Skin of body (tissue), 3 donors: ENCODE measurements at places on chromosomes 7 and 10. TPM values are rescaled to one million over a fixed set of nuclear protein-coding genes. Genes with fewer than 3 reads are reported as not detected.

NSUN6 gene
- 23.0 TPM for total RNA-seq

TYW1B gene
- 4.5 TPM for total RNA-seq

ADAM8 gene
- total RNA-seq: 6.3 TPM

EN2 gene
- total RNA-seq: under 0.01 TPM

PLXDC2 gene
- total RNA-seq: 63.2 TPM

SCART1 gene
- total RNA-seq: 2.5 TPM

VPS37D gene
- 3.6 TPM for total RNA-seq

EXOC6 gene
- 21.9 TPM for total RNA-seq

PNLIPRP1 gene
- total RNA-seq: not detected

OR6B1 gene
- total RNA-seq: not detected

ACTL6B gene
- not detected for total RNA-seq

BHLHA15 gene
- 0.49 TPM for total RNA-seq

ATOH7 gene
- total RNA-seq: not detected

LRMDA gene
- total RNA-seq: 12.7 TPM

RAB11FIP2 gene
- 32.7 TPM for total RNA-seq

OR2A5 gene
- not detected for total RNA-seq

TMEM196 gene
- under 0.01 TPM for total RNA-seq

PSPH gene
- total RNA-seq: 18.1 TPM

CD36 gene
- total RNA-seq: 589 TPM

PHYHIPL gene
- 1.2 TPM for total RNA-seq

MNX1 gene
- not detected for total RNA-seq

ODAD2 gene
- total RNA-seq: 0.69 TPM

SAP25 gene
- total RNA-seq: 0.39 TPM

SPOCK2 gene
- 0.79 TPM for total RNA-seq

JCAD gene
- 17.2 TPM for total RNA-seq

GRM3 gene
- 0.20 TPM for total RNA-seq

UCN3 gene
- total RNA-seq: not detected

FBXO24 gene
- 0.20 TPM for total RNA-seq

PSMC2 gene
- total RNA-seq: 98.3 TPM

CAMK2B gene
- total RNA-seq: 2.2 TPM

GPR141 gene
- 5.7 TPM for total RNA-seq

TAC1 gene
- total RNA-seq: 3.8 TPM

PON3 gene
- 11.2 TPM for total RNA-seq

HYAL4 gene
- total RNA-seq: not detected

ANXA8 gene
- 4.6 TPM for total RNA-seq

NUTM2B gene
- 0.30 TPM for total RNA-seq
